ENCODE measurements at places on chromosomes 4 and X.

DNA sequence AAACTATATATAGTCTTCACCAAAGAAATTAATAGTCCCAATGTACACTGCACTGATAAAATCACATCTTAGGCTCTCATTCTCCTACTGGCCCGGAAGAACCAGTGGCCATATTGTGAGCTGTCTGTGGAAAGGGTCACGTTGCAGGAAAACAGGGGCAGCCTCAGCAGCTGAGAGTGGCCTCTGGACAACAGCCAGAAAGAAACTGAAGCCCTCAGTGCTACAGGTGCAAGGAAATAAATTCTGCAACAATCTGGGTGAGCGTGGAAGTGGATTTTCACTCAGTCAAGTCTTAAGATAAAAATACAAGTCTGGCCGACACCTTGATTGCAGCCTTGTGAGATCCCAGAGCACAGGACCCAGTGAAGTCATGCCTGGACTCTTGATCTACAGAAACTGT is 3.2 kb upstream of the SLC25A14 start:
- no peak overlapping the region for H3K4me3 ChIP-seq
- no peak overlapping the region for H3K27ac ChIP-seq
- H3K36me3 ChIP-seq, result no peaks in the 10 kb centered on the region
- H3K27me3 ChIP-seq, result no peaks in the 10 kb centered on the region
- no peaks in the 10 kb centered on the region for H3K4me1 ChIP-seq
- no peak for DNase-seq

DNA sequence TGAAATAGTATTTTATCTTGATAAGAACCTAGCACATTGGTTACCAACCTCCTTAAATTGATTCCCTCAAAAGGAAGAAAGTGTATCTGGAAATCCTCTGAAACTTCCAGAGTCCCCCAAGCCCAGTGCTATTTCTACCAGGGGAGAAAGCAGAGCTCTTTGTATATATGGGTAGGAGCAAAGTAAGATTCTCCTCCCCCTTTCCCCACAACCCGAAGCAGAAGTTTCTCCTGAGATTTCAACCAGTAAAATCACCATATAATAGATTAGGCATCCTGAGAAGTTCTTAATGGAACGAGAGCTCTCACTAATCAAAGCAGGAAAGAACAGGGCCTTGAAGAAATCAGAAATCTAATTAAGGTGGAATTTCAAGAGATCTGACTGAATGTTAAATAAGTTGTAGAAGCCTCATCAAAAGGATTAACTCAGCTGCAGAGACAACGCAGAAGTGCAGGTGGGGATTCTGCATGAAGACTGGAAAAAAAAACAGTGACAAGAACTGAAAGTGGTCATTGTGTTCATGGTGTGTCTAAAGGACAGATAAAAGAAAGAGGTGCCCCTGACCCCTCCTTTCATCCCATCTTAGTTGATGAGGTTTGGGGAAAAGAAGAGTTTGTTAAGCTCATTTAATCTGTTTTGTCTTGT is 39.1 kb downstream of the VSIG4 start:
- no peak overlapping the region for H3K27ac ChIP-seq
- H3K27me3 ChIP-seq, result no peaks in the 10 kb centered on the region
- no peaks in the 10 kb centered on the region for H3K36me3 ChIP-seq

DNA sequence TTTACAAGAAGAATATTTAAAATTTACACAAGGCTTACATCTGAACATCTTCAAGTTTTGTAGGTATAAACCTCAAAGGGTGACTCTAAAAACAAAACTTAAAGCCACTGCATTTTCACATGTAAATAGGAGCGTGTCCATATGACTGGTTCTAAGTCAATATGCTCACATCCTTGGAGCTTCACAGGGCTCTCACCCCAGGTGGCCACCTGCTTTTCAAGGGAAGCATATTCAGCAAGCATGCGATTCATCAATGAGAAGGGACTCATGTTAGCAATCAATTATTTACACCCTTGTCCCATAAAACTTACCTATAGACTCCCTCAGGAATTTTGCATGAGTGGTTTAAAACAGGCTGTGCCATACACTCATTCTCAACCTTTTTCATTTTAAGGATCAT is 17.8 kb upstream of the KLHL34 start:
- no peaks in the 10 kb centered on the region for H3K27me3 ChIP-seq
- no peaks in the 10 kb centered on the region for H3K4me1 ChIP-seq
- H3K36me3 ChIP-seq, result no peaks in the 10 kb centered on the region
- no peak overlapping the region for H3K4me3 ChIP-seq

GRCh38 chr4:6504900-6505496 is 32.6 kb upstream of the PPP2R2C start:
- H3K4me1 ChIP-seq, result no peaks in the 10 kb centered on the region
- DNase-seq, result no peak
- no peak overlapping the region for H3K4me3 ChIP-seq
- H3K36me3 ChIP-seq, result no peaks in the 10 kb centered on the region
- no peak overlapping the region for H3K27ac ChIP-seq

- DNase-seq, result no peak
- no peaks in the 10 kb centered on the region for H3K36me3 ChIP-seq
- H3K27me3 ChIP-seq, result no peaks in the 10 kb centered on the region
- peak overlapping the region; percentile 89 for H3K27ac ChIP-seq
- H3K4me3 ChIP-seq, result no peak overlapping the region
Observed at GRCh38 chrX:40263014-40263560, 165.3 kb upstream of the BCOR start.

- H3K36me3 ChIP-seq, result no peaks in the 10 kb centered on the region
- DNase-seq, result no peak
- H3K4me1 ChIP-seq, result no peaks in the 10 kb centered on the region
- no peak overlapping the region for H3K27ac ChIP-seq
Observed at GRCh38 chr4:95821867-95822266, 18.0 kb upstream of the PDHA2 start.
